Activated naive CD8-positive, alpha-beta T cell treated with anti-CD3 and anti-CD28 coated beads, Interleukin-2, amount 50 U/mL, for 16 hours (primary cell): ENCODE measurements at places on chromosomes 11 and 22.

- no peak for DNase-seq
Measured at GRCh38 chr11:2036863-2037486, 39.3 kb upstream of the H19 start.

DNA sequence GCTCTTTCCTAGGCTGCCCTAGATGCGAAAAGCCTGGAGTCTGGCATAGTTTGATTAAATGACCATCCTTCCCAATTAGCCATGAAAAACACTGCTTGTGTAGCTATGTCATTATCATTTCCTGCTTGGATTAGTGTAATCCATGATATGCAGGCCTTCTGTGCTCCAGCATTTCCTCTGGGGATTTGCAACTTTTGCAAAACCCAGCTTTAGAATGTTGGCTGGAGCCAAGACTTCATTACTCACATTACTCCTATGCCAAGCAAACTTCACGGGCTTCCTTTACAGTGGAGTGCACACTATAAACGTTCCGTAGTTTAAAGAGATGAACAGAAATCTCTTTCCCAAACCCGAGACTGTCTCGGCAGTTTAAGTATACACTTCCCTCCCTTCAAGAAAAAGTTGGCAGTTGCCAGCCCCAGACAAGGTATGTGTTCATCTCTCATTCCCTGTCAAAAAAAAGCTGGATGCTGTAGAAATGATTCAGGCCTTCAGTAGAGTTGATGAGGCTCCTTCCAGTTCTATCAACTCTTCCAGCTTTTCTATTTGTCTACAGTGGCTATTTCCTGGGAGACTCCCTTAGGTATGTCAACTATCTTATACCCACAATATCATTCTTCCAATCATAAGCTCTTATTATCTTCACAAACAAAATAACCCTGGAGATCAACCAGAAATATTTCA is 180.0 kb downstream of the MAML2 start:
- DNase-seq = no peak

DNA sequence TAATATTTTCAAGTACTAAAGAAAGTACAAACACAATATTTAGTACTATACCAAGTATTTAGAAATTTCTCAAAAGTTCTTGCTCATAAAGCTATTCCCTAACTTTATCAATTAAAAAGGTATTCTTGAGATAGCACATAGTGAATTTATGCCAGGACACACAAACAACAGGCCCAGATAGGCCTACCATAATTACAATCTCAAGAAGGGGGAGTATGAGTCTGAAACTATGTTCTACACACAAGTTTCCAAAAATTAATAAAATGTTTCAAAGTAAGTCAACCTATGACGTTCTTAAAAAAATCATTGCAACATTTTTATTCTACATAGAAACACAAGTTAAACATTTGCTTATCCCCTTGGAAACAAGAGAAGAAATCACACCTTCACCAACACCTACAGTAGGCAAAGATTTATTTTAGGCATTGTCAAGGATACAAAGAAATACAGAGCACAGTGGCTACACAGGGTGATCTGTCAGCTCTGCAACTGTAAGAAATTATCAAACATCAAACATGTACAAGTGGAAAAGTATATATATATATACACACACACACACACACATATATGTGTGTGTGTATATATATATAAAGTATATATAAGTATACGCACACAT is 843.9 kb upstream of the CCDC90B start:
- DNase-seq = no peak

GRCh38 chr22:33580310-33580709 is 340.0 kb downstream of the LARGE1 start:
- DNase-seq = no peak

GRCh38 chr11:69442807-69443137 is 38.7 kb upstream of the LINC01488 start:
- DNase-seq = no peak
